Right ventricle myocardium inferior (tissue), 1 donor: ENCODE measurements at places on chromosomes 6 and 20. TPM values are rescaled to one million over a fixed set of nuclear protein-coding genes. Genes with fewer than 3 reads are reported as not detected.

The GUCA1A gene
- not detected for total RNA-seq

The KCNK15 gene
- 0.32 TPM for total RNA-seq

The NNAT gene
- 0.19 TPM for total RNA-seq

The BIRC7 gene
- not detected for total RNA-seq

The SLC17A9 gene
- 0.41 TPM for total RNA-seq

The HCRTR2 gene
- not detected for total RNA-seq

The ACTR5 gene
- total RNA-seq = 2.6 TPM

The ZBTB12 gene
- total RNA-seq = 3.2 TPM

The CST2 gene
- total RNA-seq = not detected
